ENCODE measurements at places on chromosomes 1 and 21. TPM values are rescaled to one million over a fixed set of nuclear protein-coding genes. Genes with fewer than 3 reads are reported as not detected.

Gene GSTM1
- total RNA-seq, result 0.37 TPM

Gene MTARC2
- total RNA-seq, result 1.5 TPM

Gene LRRC39
- 0.44 TPM for total RNA-seq

Gene UBE2U
- total RNA-seq, result not detected

Gene NKAIN1
- not detected for total RNA-seq

Gene KRTAP19-3
- total RNA-seq, result not detected

Gene RNASEL
- 6.6 TPM for total RNA-seq

Gene SPRR5
- total RNA-seq, result not detected

Gene OTUD7B
- total RNA-seq, result 22.7 TPM

Gene KIRREL1
- 73.8 TPM for total RNA-seq

Gene RASSF5
- 0.50 TPM for total RNA-seq

Gene ABCD3
- 44.1 TPM for total RNA-seq

Gene OR2T4
- not detected for total RNA-seq

Gene PCBP3
- total RNA-seq, result 4.2 TPM

Gene KRTAP13-2
- not detected for total RNA-seq

Gene HEYL
- total RNA-seq, result not detected

Gene IGSF21
- not detected for total RNA-seq

Gene TMPRSS2
- not detected for total RNA-seq

Gene ZBTB21
- 11.1 TPM for total RNA-seq

Gene ARMH1
- total RNA-seq, result 0.11 TPM

Gene ZFP69B
- total RNA-seq, result 2.2 TPM

Gene SLC22A15
- total RNA-seq, result 8.2 TPM

Gene APOBEC4
- total RNA-seq, result not detected

Gene MCOLN3
- 3.8 TPM for total RNA-seq

Gene S100A2
- 2.4 TPM for total RNA-seq

Gene GNL2
- total RNA-seq, result 104 TPM

Gene PTAFR
- total RNA-seq, result 0.33 TPM

Gene ALPL
- 4.2 TPM for total RNA-seq

Gene SAMD13
- 0.25 TPM for total RNA-seq

Gene PRDM2
- 10.0 TPM for total RNA-seq

Gene ALX3
- total RNA-seq, result not detected

Gene BARHL2
- not detected for total RNA-seq

Gene C1orf87
- not detected for total RNA-seq

Gene KLF17
- under 0.01 TPM for total RNA-seq

Gene MSH4
- total RNA-seq, result 0.25 TPM

Gene AIM2
- 0.11 TPM for total RNA-seq

Gene XCL1
- total RNA-seq, result not detected

Gene TMEM125
- not detected for total RNA-seq

Gene OR2L3
- total RNA-seq, result 0.12 TPM

Gene BRINP2
- 0.12 TPM for total RNA-seq

Gene EDARADD
- total RNA-seq, result 0.55 TPM

Gene TTC34
- total RNA-seq, result 0.12 TPM

Gene UBL4B
- total RNA-seq, result not detected

Gene LCE6A
- total RNA-seq, result not detected

Gene FTCD
- total RNA-seq, result 1.1 TPM

Gene UTS2
- not detected for total RNA-seq
